Lower leg skin (tissue), 4 donors: ENCODE measurements at places on chromosomes 2 and 18. TPM values are rescaled to one million over a fixed set of nuclear protein-coding genes. Genes with fewer than 3 reads are reported as not detected.

DNA sequence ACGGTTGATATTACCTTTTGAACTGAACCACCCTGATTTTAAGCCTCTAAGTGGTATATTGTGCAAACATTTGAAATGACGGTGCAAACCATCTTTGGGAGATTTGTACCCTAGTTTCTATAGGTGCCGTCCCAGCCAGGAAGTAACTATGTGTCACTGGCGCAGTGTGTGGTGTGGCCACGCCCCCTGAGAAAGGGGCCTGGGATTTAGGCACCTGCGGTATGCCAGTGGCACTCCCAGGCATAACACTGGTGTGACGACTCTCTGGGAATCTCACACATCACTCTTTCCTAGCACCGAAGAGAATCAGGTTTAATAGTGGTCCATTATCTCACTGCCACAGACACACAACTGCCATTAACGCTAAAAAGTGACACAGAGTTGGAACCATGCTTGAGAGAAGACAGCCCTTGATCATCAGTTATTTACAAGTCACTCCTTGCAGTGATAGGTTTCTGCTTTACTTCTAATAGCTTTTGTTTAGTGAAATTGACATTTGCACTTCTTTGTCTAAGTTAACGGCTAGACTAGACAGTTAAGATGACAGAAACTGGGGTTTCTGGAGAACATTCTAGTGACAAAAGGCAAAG, 11.1 kb downstream of the AQP4 start:
- DNase-seq = no peak

Gene LCT
- total RNA-seq = not detected

GRCh38 chr18:3283908-3284307, 22.0 kb downstream of the MYL12B start:
- no peak for DNase-seq

- DNase-seq = no peak
Observed at GRCh38 chr2:200451511-200451910, 58.4 kb downstream of the KCTD18 start.

GRCh38 chr2:237631007-237631785, 3.8 kb downstream of the LRRFIP1 start:
- no peak for DNase-seq

Gene CCBE1
- 3.2 TPM for total RNA-seq

Gene PSMA8
- total RNA-seq = not detected

GRCh38 chr18:14117606-14118005, 14.6 kb downstream of the ZNF519 start:
- DNase-seq = no peak

DNA sequence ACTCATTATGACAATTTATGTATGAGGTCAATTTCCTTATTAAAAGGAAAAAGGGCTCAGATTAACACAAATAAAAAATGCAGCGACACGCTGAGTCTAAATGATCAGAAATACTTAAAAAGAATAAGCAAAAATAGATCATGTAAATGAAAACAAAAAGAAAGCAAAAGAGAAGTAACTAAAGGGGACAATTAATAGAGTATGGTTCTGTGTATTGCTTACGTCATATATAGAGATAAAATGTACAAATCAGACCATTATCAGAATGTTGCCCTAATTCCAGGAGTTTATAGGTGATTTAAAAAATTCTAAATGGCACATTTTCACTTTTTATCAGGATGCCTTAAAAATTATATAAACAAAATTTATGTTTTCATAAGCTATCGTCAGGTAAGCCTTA, 189.5 kb downstream of the DNAH7 start:
- DNase-seq = no peak

Gene LONRF2
- total RNA-seq = 0.88 TPM

Gene TCF23
- total RNA-seq = not detected

Gene PLA2R1
- 43.8 TPM for total RNA-seq

Gene LOXL3
- total RNA-seq = 0.17 TPM
